ENCODE measurements at places on chromosomes 5 and 9.

- DNase-seq, result no peak
Measured at GRCh38 chr9:129812385-129812784, 9.4 kb downstream of the TOR1B start.

- no peak for DNase-seq
Measured at GRCh38 chr5:114174837-114175236, 187.0 kb upstream of the KCNN2 start.

- no peak for DNase-seq
Measured at GRCh38 chr5:143003328-143003636, 233.1 kb downstream of the ARHGAP26 start.

DNA sequence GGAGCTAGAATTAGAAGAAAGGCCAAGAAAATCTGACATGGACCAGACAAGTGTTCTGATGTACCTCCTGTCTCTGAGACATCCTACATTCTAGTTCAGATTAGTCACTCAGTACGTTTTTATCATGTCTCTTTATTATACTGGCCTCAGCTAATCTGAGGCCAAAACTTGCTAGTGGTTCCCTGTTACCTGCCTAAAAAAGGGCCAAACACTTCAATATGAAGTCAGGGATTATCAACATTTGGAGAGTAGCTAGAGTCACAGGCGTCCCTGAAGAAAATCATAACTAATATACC is 587.4 kb downstream of the PRELID2 start:
- DNase-seq, result no peak

DNA sequence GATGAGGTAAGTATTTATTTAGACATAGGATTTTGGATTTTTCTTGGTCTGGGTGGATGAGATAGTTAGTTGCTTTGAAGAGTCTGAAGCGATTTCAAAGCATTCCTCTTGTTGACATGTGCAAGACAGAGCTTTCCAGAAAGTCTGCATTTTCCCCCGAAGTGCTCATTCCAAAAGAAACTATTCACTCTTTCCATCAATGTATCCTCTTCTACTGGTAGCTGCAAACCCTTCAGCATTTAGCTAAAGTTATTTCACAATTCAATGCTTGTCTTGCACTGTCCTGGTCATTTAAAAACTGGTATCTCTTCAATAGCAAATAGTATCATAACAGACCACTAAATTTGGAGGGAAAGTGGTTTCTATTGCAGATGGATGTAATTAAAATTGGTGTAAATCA is 13.0 kb downstream of the NREP start:
- DNase-seq, result no peak

GRCh38 chr9:94600258-94600657 is 6.6 kb upstream of the FBP2 start:
- no peak for DNase-seq

DNA sequence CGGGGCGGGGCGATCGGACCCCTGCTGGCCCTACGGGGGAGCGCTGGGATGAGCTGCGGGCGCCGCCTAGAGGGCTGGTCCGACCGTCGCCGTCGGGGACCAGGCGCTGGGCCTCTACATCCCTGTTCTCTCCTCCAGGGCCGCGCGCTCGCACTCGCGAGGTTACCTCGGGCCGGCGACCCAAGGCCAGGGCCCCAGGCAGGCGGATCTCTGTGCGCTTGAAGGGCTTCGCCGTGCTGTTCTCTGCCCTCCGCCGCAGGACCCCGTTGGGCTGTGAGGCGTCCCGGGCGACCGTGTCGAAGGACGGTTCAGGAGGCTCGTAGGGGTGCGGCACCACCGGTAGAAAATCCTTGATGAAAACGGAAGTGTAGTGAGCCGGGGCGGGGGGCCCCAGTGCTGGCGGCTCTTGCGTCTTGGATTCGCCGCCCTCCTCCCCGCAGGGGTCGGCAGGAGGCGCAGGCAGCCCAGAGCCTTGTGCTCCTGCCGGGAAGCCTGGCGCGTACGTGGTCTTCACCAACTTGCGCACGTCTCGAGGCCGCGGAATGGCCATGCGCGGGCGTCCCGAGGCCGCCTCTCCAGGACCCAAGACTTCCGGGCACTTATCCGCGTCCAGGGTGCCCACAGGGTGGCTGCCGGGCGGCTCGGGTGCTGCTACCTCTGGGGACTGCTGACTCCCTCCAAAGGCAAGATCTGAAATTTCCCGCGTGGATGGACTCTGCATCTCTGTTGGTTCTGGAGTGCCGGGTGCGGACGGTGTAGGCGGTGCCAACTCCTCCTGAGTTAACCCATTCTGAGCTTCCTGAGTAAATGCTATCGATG is 2.0 kb downstream of the PROB1 start:
- peak; percentile 54 for DNase-seq

GRCh38 chr9:76271755-76272154 is 122.5 kb downstream of the RFK start:
- no peak for DNase-seq

- DNase-seq, result no peak
Measured at GRCh38 chr5:97425511-97425910, 242.5 kb upstream of the RIOK2 start.

DNA sequence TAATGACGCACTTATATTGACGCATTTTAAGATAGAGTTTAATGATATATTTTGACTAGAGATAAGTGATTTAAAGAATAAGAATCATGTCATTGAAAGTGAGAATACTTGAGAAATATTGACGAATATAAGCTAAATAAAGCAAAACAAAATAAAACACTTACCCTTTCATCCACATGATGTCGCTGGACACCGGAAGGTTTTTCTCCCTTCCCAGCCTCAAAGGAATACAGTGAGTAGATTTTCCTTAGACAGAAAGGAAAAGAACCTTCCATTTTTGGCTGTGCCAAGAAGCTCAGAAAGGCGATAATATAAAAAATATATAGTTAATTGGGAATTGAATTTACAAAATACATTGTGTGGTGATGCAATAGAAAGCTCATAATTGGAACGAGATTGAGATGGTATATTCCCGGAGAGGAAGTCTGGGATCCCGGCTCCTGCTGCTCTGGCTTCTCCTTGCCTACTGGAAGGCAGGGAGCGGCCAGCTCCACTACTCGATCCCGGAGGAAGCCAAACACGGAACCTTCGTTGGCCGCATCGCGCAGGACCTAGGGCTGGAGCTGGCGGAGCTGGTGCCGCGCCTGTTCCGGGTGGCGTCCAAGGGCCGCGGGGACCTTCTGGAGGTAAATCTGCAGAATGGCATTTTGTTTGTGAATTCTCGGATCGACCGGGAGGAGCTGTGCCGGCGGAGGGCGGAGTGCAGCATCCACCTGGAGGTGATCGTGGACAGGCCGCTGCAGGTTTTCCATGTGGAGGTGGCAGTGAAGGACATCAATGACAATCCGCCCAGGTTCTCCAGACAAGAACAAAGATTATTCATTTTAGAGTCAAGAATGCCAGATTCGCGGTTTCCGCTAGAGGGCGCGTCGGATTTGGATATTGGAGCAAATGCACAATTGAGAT is at the start of gene PCDHA5:
PCDHA5 (plus strand) TSS at position 239 of the 906 bp plus-strand sequence.
- peak; percentile 45 for DNase-seq

DNA sequence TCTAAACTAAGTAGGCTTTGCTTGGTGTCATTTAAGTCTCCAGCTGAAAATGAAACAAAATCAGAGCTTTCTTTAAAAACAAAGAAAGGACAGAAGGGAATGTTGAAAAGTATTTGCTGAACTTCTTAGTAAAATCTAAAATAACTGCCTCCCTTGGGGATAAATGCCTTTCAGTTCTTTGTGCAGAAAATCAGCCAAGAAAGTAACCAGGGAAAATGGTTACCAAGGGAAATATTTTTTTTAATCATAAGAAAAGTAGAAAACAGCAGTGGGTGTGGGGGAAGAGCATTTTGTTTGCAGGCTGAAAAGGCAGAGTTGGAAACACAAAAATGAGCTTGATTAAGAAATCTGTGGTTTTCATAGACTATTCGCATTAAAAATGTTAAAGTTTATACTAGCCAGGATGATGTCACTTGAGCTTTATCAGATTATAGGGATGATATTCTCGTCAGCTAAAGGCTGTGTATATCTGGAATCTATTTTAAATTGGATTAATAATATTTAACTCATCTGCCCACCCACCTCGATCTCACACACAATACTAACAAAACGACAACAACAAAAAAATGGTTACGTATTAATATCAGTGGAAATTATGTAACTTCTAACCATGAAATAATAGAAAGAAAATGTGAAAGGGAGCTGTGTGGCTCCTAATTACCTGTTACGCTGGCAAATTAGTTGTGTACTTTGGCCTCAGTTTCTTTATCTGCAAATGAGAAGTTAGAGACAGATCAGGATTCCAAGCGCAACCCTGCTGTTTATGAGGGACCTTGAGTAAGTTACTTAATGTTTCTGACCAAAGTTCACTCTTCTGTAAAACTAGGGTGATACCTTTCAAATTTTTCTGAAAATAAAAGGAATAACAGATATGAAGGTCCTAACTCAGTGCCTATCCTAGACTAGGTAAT is at the start of gene ECM2:
ECM2 (minus strand) TSS at position 51 of the 911 bp plus-strand sequence. CDS start 13,124 bp downstream, outside the sequence.
- DNase-seq, result no peak

DNA sequence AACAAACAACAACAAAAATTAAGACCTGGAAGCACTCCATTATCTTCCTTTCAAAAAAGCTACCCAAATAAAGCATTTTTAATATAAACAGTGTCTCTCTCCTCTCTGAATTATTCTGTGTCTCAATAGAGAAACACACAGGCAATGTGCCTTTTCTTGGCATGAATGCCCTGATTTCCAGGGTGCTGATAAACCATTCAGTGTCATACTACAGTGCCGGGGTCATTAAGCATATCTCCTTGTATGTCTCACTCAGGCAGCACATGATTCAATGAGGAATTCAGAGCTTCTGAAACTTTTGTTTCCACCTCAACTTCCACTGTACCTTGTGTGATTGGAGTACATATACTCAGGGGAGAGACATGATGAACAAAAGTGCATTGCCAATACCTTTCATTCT is 294.0 kb upstream of the SLC24A2 start:
- DNase-seq, result peak; percentile 20

DNA sequence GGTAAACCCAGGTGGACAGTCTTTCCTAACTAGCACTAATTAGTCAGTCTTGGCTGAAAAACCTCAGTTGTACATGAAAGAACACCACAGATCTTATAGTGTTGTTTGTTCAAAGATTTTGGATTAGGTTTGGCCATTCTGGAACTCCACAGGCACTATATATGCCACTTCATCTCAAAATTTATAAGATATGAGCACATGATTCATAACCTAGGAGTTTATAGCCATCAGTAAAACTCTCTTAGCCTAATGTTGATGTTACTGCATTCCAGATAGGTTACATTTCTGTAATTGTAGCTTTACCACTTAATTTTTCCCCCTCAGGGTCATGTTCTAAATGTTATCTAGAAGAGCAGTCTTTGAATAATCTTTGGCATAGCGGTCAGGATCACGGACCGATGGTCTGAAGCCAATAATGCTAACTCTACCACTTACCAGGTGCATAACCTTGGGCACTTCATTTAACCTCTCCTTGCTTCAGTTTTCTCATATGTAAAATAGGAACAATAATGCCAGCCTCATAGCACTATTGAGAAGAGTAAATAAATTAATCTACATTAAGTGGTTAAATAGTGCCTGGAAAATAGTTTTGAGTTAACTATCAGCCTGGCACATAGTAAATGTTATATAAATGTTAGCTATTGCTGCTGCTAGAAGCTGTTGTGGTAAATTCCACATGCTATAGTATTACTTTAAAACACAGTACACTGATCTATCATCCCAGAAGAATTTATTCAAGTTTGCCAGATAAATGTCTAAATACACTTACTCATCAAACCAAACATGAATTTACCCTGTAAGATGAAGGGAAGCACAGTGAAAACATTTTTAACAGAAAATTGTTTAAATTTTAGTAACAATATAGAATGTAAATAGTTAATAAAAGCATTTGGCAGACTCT is 743.9 kb downstream of the NR2F1-AS1 start:
- no peak for DNase-seq

GRCh38 chr5:107289030-107289714 is 381.6 kb downstream of the EFNA5 start:
- DNase-seq, result peak; percentile 75

DNA sequence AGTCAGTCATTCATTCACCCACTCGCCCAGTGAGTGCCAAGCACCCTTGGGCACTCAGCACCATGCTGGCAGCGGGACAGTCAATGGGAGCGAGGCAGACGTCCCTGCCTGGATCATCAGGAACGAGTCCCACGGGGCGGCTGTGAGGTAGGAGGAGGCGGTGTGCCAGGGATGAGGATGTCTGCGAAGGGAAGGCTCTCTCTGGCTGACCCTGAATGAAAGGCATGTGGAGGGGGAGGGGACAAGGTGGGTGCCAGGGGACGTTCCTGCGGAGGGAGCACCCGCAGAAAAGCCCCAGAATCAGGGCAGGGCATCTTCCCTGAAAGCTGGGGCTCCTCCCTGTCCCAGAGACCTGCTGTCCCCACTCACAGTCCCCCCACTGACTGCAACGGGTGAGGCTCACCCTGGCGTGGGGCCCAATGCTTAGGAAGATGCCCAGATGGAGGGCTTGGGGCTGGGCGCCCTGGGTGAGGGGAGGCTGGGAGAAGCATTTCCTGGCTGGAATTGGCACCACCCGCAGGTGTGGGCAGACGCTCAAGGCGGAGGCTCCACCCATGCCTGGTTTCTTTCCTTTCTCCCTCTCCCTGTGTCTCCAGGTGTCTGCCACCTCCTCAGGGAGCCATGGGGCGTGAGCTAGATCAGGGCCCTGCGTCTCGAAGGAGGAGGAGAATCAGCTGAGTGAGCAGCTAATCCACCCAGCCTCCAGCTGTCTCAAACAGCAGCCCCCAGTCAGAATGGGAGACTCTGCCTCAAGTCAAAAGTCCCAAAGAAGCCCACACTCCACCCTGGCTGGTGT is 179.0 kb upstream of the PPP1R26 start:
- no peak for DNase-seq

DNA sequence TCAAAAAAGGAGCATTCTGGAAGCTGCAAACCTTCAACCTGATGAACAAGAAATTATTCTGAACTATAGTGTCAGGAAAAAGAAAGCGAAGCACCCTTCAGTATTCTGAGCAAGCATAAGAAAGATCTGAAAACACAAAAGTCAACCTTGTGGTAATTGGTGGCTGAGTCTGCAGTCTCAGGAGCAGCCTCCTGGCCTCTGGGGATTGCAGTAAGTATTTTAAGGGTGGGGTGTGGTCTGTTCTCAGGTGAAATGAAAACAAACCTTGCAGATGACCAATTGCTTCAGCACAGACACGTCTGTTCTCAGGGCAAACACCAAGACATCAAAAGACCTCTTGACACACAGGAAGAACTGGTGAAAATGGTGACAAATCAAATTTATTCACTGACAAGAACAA is 147.8 kb upstream of the RAPGEF1 start:
- no peak for DNase-seq

GRCh38 chr5:117461403-117461802 is 886.8 kb upstream of the SEMA6A start:
- DNase-seq, result no peak

GRCh38 chr5:173963182-173963838 is 25.7 kb upstream of the C5orf47 start:
- peak; percentile 79 for DNase-seq

GRCh38 chr9:35177520-35177919 is 15.7 kb downstream of the UNC13B start:
- DNase-seq, result no peak

DNA sequence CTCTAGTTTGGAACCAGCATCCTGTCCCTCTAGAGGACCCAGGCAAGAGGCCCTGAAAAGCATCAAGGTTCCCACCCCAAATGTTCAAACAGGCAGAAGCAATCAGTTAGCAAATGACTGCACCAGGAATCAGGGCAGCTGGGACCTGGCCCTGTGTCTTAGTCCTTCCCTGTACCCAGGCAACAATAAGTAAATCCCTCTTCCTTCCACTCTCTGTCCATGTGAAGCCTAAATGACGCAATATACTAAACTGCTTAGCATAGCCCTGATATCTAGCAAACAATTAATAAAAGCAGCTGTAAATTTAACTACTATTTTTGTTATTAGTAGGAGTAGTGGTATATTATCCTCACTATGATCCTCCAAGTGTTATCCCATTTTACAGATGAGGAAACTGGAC is 13.2 kb upstream of the ADRA1B start:
- DNase-seq, result no peak
